ENCODE measurements at places on chromosomes 12 and 14.

DNA sequence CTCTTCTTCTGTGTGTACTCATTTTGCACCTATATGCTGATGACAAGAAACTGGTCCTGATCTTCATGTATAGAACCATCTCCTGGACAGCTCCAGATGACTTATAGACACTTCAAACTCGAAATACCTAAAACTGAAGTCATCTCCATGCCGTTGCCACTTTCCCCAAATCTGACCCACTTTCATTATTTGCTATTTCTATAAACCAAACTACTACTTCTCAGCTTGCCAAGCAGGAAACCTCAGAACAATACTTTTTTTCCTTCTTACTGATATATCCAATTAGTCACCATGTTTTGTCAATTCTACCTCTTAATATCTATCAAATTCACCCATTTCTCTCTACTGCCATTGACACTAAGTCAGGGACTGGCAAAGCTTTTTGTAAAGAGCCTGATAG lies 14.8 kb downstream of the SGPP1 start:
- no peak for DNase-seq

GRCh38 chr12:39441963-39442830 lies 723 bp downstream of the KIF21A start:
- no peak for DNase-seq

- no peak for DNase-seq
Measured at GRCh38 chr12:45215419-45216229, at the start of gene ANO6. Gene ANO6, plus strand, starts transcription at chr12:45216095. Its CDS starts 227 bp downstream, at chr12:45216322.

- no peak for DNase-seq
Measured at GRCh38 chr14:55028066-55028465, 1.0 kb downstream of the SOCS4 start.

DNA sequence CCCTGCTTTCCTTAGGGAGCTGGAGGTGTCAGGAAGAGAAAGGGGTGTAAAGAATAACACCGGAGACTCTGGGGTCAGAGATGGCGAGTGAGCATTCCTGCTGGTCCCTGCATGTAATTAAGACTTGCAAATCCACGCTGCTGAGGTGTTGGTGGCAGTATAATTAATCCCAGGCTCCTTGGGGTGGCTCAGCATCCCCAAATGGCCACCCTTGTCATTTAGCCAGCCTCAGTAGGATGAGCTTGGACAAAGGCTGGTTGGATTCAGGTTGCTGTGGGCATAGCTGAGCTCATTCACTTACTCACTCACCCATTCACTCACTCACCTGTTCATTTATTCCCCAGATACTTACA lies 174.4 kb upstream of the RPH3A start:
- DNase-seq, result no peak

DNA sequence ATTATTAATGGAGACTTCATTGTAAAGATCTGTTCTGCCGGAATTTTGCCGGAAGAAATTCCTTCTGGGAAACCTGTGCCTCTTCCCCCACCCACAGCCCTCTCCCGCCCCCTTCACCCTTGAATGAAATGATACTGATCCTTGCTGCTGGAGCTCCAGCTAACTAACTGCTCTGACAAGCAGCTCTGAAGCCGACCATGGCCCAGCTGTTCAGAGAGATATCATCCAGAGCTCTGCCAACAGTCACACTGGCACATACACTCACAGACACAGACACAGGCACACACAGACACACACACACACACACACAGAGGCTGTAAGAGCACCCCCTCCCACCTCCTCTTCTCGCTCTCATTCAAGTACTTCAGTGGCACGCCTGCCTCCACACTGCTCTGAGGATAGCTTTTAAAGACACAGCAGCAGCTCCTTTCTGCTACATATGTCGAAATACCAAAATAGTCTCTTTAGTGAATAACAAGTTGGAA lies 88.6 kb downstream of the R3HDM2 start:
- DNase-seq, result no peak

DNA sequence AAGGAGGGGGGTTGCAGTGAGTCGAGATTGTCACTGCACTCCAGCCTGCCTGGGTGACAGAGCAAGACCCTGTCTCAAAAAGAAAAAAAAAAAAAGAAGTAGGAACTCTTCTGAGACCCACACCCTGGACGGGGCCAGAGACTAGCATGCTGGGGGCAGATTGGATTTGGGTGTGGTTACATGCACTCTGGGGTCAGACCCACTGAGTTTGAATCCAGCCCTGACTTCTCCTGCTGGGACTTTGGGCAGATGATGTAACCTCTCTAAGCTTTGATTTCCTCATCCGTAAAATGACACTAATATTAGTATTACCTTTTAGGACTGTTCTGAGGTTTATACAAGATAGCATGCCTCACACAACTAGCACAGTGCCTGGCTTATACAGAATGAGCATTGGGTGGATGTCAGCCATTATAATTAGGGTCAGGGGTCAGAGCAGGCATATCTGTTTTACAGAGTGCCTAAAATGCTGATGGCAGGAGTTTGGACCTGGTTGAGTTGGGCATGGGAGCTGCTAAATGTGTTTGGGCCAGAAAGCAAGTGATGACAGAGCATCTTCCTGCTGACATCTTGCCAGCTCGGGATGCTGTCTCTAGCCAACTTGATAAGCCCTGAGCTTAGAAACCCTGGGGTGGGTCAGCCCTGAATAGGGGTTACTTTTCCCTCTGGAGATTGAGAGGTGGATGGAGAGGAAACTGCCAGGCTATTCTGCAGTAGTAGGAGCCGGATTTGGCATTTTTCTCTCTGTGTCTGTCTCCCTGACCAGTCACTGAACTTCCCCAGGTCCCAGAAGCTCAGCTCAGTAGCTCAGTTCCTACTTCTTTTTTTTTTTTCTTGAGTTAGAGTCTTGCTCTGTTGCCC lies 15.5 kb downstream of the TPCN1 start:
- DNase-seq, result no peak

GRCh38 chr14:76863724-76864407 lies 37.7 kb downstream of the LRRC74A start:
- no peak for DNase-seq

DNA sequence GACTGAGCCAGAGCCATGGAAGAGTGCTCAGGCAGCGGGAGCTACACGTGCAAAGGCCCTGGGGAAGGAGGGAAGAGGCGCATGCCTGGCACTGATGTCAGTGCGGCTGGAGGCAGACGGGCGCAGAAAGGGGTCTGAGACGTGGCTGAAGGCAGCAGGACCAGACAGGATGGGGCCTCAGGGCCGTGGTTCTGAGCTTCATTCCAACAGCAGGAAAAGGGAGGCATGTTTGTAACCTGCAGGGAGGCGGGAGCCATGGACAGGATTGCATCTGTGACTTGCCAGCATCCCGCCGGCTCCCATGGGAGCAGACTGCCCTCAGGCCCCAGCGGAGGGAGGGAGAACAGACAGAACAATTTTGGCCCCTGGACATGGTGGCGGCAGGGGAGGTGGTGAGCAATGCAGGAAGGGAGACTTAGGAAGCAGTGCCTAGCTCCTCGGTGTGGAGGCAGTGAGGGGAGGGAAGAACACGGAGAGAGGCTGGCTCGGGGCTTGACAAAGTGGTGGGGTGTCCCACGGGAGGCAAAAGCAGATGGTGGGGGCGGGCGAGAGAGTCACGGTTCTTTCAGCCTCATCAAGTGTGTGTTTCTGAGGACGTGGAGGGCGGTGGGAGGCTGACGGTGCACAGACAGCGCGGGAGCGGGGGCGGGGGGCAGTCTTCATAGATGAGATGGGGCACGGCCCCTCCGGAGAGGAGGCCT lies 33.3 kb upstream of the INF2 start:
- DNase-seq, result no peak

DNA sequence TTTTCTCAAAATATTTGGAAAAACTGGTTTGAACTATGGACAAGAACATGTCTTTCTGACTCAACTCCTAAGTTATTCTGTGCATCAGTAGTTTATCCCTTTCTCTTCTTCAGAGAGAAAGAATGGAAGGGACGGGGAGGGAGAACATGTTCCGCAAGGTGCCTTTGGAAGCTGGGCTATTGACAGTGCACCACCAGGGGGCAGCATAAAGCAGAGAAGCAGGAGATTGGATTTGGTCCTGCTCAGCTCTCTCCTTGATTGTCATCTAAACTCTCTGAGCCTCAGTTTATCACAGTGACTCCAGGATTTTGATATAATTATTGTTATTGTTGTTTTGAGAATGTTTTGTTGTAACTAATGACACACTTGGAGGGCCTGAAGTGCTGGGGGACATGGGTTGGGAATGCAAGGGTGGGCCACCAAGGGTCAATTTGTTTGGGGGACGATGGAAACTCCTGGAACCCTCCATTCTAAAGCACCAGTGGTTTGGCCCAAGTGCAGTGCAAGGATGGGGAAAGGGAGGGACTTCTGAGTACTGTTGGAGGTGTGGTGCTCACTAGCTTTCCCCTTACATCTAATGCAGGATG lies 45.3 kb upstream of the ANO6 start:
- peak; percentile 62 for DNase-seq

DNA sequence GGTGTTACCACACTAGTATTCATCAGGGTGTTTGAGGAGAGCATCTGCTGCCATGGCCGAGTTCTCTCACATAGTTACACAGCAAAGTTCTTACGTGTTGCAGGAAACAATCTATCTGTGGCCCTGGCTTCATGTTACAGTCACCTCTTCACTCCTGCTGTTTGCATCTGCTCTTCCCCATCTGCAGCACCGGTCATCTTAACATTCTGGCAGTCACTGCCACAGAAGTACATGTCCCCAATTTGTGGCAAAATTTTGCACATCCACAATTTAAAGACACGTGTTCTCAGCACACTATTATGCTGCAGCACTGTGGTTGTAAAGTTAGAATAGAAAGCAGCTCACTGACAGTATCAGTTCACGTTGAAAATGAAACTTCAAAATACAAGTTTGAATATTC lies 23.2 kb downstream of the MAPK1IP1L start:
- DNase-seq, result no peak

- no peak for DNase-seq
Measured at GRCh38 chr14:22488522-22489243, 100.3 kb downstream of the DAD1 start.

GRCh38 chr14:82720946-82721345 lies 1187.3 kb upstream of the SEL1L start:
- DNase-seq, result no peak

DNA sequence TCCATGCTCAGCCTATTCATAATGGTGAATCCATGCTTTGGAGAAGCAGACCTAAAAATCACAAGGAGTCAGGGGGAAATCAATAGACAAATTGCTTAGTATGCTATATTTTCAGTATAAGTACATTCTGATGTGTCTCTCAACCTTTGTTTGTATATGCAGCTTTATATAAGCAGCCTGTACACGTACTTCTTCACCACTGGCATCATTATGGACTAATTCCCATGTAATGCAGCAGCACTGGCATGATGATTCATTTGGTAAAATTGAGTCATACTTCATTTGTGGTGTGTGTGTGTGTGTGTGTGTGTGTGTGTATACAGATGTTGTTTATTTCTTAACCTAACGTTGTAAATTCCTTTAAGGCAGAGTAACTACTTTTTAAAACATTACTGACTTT lies 10.9 kb downstream of the DCP1B start:
- DNase-seq, result peak; percentile 81

- DNase-seq, result no peak
Measured at GRCh38 chr14:77000340-77001270, 27.9 kb downstream of the IRF2BPL start.

GRCh38 chr12:55695349-55695748 lies 12.4 kb downstream of the ITGA7 start:
- DNase-seq, result no peak

DNA sequence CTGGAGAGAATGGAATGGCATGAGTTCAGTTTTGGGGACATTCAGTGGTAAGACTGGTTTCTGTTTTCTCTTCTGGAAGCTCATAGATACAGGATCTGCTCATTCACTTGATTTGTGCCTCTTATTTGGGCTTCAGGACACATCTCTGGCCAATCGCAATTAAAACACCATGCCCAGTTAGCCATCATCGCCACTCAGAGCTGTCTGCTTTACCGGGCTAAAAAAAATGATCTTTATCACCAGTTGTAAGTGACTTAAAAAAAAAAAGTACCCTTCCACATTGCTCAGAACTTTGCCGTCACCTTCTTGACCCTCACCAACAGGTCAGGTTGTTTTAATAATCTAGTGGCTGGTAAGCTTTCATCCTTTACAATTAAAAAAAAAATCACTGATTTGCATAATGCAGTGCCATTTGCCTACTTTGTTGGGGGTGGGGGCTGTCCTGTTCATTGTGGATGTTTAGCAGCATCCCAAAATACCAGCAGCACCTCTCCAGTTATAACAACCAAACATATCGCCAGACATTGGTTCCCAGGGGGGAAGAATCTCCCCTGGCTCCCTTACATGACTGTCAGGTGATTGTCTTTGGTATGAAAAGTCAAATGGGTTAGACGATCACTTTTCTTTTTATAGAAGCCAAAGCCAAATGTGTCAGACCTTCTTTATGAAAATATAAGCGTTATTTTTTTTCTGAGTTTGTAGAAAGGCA lies 150.1 kb downstream of the PRKCH start:
- DNase-seq, result no peak

GRCh38 chr14:34668111-34668510 lies 38.2 kb upstream of the SNX6 start:
- DNase-seq, result no peak

- DNase-seq, result no peak
Measured at GRCh38 chr12:48084066-48084465, 21.8 kb downstream of the SENP1 start.

DNA sequence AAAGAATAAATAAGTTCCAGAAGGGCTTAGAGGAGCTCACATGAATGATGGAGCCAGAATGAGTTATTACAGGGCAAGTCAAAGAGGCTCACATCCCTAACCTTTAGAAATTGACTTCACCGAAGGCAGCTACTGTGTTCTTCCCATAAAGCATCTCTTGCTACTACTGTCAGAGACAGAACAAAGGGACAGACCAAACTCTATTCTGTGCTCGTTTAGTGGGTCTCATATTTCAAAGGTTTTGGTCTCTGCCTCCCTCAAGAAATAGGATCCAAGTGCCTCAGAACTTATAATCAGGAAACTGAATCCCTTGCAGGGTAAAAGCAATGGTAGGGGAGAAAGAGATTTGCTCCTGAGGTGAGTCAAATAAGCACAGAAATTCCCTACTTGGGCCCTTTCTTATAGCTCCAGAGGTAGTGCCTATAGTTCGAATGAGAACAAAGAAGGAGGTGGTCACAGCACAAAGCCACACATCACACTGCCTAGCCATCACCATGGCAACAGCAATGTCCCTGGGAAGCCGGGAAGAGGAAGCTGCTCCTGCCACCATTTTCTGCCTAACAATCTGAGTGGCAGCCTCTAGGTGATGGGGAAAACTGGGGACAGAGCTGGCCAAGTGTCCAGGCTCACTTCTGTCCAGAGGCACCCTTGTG lies 294.9 kb downstream of the FOXN3 start:
- DNase-seq, result no peak

Measured in AG09319 (cell line).